Endothelial cell of coronary artery (primary cell): ENCODE measurements at places on chromosomes 2 and 18. TPM values are rescaled to one million over a fixed set of nuclear protein-coding genes. Genes with fewer than 3 reads are reported as not detected.

The SULT1C2 gene
- not detected in 2 replicates for total RNA-seq

The CAVIN2 gene
- total RNA-seq = 93.7 and 128 TPM in 2 replicates

The RAD51AP2 gene
- total RNA-seq = not detected in 2 replicates

The G6PC2 gene
- total RNA-seq = not detected in 2 replicates

The STEAP3 gene
- 2.4 and 13.3 TPM in 2 replicates for total RNA-seq

The HMSD gene
- 0.09 TPM in 1 of 2 replicates, not detected in the other for total RNA-seq

The TMEM247 gene
- total RNA-seq = not detected in 2 replicates
